SW480 (cell line): ENCODE measurements at places on chromosomes 7 and 10.

DNA sequence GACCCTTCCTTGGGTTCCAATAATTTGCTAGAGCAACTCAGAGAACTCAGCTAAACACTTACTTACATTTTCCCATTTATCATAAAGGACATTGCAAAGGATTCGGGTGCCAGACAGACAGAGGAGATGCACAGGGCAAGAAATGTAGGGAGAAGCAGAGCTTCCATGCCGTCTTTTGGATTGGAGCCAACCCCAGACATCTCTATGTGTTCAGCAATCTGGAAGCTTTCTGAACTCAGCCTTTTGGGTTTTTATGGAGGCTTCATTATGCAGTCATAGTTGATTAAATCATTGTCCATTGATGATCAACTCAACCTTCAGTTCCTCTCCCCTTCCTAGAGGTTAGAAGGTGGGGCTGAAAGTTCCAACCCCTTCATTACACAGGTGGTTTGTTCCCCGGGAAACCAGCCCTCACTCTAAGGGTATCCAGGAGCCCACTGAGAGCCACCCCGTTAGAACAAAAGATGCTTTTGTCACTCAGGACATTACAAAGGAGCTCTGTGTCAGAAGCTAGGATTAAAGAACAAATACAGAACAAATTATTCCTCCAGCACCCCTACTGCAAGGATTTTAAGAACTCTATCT, 211.9 kb upstream of the VSTM2A start:
- DNase-seq = peak; percentile 20

- no peak for DNase-seq
Measured at GRCh38 chr7:28318101-28318762, 94.1 kb upstream of the CREB5 start.

GRCh38 chr10:69573056-69573806, at the start of gene NEUROG3:
Gene NEUROG3, minus strand, starts transcription at chr10:69573422. Its CDS starts 379 bp downstream, at chr10:69573043.
- no peak for DNase-seq

DNA sequence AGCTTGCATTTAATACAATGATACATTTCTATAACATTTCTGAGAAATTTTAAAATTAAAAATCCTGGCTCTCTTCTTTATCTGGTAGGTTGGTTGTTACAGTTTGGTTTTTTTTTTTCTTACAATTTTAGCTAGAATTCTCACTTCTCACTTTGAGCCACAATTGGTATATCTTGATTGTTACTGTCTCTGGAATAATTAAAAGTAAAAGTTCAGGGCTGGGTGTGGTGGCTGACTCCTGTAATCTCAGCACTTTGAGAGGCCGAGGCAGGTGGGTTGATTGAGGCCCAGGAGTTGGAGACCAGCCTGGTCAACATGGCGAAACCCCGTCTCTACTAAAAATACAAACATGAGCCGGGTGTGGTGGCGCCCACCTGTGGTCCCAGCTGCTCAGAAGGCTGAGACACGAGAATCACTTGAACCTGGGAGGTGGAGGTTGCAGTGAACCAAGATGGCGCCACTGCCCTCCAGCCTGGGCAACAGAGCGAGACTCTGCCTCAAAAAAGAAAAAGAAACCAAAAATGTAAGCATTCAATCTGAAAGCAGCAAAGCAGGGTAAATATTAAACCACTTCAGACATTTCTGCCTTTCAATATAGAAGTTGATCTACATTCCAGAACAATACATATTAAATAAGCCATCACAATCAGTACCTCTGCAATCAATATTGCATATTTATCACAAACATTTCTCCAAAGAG, 88.6 kb upstream of the PFKP start:
- DNase-seq = no peak

GRCh38 chr7:92720604-92721350, 115.6 kb downstream of the CDK6 start:
- no peak for DNase-seq
